ELF-1 (cell line): ENCODE measurements at places on chromosomes 4 and X.

DNA sequence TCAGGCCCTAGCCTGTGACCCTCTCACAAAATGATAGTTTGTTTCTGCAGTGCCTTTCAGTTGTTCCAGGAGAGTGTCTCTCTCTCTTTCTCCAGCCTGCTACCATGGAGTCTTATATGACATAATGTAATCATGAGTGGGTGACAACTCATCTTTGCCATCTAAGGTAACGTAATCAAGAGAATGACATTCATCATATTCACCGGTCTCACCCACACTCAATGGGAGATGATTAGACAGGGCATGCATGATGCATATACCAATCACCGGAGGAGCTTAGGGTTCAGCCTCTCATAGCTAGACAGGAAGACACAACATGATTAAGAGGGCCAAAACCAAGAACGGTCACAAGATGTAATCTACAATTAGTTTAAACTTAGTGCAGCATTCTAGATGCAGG, 97.1 kb upstream of the FAM9B start:
- DNase-seq, result no peak

- no peak for DNase-seq
Measured at GRCh38 chr4:169163947-169164668, 106.6 kb downstream of the SH3RF1 start.

- no peak for DNase-seq
Measured at GRCh38 chr4:42789041-42789567, 103.4 kb upstream of the GRXCR1 start.

GRCh38 chrX:154443992-154444754, at the start of gene FAM50A:
TSS of gene FAM50A (plus strand) at chrX:154444141. CDS start at chrX:154444236, 95 bp downstream.
- DNase-seq, result no peak

- no peak for DNase-seq
Measured at GRCh38 chr4:82789025-82789776, 9.4 kb downstream of the SCD5 start.

- DNase-seq, result no peak
Measured at GRCh38 chrX:84666086-84666485, 163.8 kb upstream of the HDX start.

GRCh38 chrX:71131510-71131909, 13.1 kb downstream of the MED12 start:
- no peak for DNase-seq

GRCh38 chr4:124526331-124526730, 186.2 kb downstream of the ANKRD50 start:
- no peak for DNase-seq

GRCh38 chr4:184816962-184817361, 8.8 kb downstream of the ACSL1 start:
- DNase-seq, result no peak

- DNase-seq, result peak; percentile 74
Measured at GRCh38 chr4:130563185-130563888, 1467.4 kb downstream of the C4orf33 start.

DNA sequence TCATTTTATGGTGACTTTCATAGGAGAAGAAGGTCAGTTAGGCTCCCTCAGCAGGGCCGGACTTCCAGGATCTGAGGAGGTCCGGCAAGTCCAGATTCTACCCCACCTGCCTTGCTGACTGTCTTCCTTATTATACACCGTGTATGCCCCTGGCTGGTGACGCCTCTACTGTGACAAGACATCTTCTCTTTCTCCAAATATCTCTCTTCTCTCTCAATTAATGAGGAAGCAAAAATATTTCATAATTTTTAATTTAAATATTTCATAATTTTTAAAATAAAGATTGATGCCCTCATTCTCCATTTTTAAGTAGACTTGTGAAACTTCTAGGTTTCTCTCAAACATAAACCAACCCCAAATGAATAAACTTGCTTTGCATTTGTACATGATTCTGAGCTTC, 202.5 kb downstream of the NSUN7 start:
- DNase-seq, result no peak

GRCh38 chr4:186081202-186081807, 12.3 kb downstream of the TLR3 start:
- DNase-seq, result peak; percentile 84

DNA sequence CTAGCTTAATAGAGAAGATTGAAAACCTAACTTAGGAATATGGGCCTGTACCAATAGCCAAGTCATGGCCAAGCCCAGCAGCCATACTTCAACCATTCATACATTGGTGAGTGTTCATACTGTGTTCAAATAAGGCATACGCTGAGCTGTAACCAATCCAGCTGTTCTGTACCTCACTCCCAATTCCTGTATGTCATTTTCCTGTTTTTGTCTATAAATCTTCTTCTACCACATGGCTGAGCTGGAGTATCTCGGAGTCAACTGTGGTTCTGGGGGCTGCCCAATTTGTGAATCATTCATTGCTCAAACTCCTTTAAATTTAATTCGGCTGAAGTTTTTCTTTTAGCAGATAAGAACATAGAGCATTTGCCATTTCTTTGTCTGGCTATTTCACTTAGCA, 195.3 kb upstream of the ANKRD50 start:
- DNase-seq, result no peak

GRCh38 chrX:23344238-23344903, 9.7 kb downstream of the PTCHD1 start:
- peak; percentile 23 for DNase-seq

- DNase-seq, result no peak
Measured at GRCh38 chr4:32172761-32173160, 1452.6 kb downstream of the PCDH7 start.

GRCh38 chr4:84498935-84499623, at the start of gene NKX6-1:
TSS of gene NKX6-1 (minus strand) at chr4:84499292. CDS start at chr4:84498228, 1,064 bp downstream.
- peak; percentile 96 for DNase-seq

DNA sequence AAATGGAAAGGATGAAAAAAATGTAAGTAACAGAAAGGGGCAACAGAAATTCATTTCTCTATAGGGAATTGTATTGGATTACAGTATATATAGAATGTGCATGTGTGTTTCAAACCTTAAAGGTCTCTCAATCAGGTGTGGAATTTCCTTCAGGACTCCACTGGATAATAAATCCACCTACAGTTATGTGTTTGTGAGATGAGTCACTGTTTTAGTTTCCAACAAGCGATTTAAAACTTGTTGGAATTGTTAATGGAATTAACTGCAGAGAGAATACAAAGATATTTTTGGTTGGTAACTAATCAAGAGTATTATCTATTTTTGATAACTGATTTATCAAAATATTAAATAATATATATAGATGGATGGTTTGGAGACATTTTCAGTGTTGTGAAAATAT, 32.8 kb downstream of the CEP44 start:
- DNase-seq, result no peak

DNA sequence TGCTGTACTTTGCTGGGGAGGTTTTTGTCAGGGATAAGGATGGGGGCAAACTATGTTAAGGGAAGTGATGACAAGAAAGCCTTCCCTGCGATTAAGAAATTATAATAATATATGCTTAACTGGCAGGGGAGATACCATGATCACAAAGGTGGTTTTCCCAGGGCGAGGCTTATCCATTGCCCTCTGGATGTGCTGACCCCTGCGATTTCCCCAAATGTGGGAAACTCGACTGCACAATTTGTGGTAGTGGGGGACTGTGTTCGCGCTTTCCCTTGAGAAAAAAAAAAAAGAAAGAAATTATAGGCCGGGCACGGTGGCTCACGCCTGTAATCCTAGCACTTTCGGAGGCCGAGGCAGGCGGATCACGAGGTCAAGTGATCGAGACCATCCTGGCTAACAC, 24.5 kb downstream of the SLC25A43 start:
- no peak for DNase-seq
